GM23248 (cell line): ENCODE measurements at places on chromosomes 2 and 18. TPM values are rescaled to one million over a fixed set of nuclear protein-coding genes. Genes with fewer than 3 reads are reported as not detected.
A peak's percentile ranks its signal among the peaks of the same experiment; 100 is the strongest.

DNA sequence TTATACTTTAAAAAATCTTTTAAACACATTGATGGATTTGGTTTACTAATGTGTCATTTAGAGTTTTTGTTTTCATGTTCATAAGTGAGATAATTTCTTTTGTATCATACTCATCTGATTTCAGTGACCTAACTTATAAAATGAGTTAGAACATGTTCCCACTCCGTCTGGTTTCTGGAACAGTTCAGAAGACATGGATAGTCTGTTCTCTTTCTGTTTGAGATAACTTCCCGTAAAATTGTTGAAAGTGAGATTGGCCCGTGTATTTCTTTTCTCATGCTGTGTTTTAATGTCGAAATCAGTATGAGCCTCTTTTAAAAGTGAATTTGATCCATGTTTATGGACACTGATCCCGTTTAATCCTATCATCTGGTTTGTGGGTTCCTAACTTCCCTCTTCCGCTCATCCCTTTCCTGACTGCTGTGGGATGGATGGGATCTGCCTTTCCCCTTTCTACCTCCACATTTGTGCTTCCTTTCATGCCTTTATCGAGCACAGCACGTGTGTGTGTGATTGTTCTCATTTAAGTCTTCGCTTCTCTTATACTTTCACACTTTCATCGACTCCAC is 78.9 kb downstream of the COPS8 start:
- DNase-seq = no peak

DNA sequence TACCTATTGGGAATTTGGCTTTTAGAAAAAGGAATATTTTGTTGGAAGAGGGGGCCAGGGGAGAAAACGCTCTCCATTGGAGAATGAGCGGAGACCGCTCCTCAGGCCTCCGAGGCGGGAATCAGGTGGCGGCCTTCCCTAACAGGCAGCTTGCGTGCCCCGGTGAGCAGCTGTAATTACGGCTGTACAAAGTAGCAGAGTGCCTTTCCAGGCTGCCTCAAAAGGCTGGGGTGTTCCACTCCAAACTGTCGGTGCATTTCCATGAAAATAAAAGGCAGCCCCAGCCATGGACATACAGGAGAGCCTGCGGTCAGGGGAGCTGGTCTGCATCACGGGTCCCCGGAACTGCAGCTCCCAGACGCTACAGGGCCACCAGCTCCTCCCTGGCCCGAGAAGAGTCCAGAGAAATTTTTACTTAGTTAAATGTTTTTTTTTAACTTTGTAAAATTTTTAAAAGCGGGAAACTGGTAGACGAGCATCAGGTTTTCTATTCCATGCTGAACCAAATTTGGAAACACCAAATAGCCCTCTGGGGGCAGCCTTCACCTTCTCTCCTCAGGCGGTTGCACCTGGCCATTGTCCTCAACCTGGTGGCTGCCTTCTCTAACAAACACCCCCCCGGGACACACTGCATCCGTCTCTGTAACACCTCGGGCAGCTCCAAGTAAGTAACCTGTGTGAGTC is 209.3 kb upstream of the SALL3 start:
- DNase-seq = no peak

DNA sequence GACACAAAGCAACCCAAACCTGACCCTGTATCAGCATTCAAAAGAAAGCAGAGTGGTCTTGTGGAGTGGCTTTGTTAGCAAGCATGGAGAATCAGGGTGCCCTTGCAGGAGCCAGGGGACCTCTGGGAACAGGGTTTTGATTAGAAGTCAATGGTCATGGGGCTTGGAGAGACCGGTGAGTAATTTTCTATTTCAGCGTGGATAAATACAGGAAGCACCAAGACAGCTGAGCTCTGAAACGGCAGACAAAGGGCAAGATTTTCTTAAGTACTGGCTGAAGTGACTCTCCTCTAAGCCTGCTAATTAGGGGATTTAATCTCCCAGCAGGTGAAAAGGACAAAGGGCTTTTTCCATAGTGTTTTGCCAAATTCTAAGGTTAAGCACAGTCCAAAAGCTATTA is 78.0 kb upstream of the GAREM1 start:
- DNase-seq = no peak

DNA sequence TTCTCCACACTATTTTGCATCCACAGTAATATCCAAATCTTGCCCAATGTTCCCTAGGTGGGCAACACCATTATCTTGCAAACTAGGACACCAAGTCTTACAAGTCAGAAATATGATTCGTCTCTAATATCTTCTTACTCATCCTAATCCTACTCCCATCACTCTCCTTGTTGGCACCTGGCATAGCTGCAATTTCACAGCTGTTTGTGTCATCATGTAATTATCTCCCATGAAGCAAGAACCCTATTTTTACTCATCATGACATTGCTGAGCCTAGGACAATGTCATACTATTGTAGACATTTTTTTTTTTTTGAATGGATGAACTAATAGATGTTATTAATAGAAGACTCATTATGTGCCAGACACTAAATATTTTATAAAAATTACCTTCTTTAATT is 91.3 kb upstream of the CCDC141 start:
- DNase-seq = peak; percentile 32

- DNase-seq = no peak
These were observed 220.4 kb upstream of the MEX3C start for GRCh38 chr18:51417643-51418483.

DNA sequence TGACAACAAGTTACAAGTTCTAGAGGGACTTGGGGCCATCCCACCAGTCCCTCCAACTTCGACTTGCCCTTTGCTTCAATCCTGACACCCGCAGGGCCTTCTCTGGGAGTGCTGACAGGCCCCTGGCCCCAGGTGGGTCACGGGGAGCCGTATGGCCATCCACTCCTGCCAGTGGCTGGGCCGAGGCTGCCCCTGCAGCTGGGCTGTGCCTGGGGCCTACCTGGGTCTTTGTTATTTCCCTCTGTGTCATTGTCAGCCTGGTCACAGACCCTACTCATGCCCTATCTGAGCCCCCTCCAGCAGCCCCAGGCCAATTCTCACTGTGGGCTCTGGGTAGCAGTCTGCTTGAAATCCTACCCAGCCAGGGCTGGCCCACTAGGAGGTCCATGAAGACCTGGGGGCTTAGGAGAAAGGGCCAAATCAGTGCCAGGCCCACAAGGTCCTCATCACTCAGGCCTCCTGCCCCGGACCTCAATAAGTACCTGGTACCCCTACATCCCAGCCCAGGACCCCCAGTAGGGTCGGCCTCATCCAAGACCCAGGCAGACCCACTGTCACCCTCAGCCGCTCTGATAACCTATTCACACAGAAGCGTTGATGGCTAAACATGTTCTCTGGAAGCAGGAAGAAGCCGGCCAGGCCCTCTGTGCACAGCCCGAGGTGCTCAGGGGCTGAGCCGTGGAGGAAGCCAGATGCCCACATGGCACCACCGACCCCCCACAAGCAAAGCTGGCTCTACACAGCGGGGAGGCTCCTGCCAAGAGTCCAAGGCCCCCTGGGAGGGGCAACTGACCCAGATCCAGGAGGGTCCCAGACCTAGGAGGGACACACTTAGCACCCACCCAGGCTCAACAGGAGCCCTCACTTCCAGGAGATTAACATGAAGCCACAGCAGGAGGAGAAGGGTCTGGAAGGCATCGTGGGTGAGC is 57.7 kb downstream of the BIN1 start:
- DNase-seq = no peak

DNA sequence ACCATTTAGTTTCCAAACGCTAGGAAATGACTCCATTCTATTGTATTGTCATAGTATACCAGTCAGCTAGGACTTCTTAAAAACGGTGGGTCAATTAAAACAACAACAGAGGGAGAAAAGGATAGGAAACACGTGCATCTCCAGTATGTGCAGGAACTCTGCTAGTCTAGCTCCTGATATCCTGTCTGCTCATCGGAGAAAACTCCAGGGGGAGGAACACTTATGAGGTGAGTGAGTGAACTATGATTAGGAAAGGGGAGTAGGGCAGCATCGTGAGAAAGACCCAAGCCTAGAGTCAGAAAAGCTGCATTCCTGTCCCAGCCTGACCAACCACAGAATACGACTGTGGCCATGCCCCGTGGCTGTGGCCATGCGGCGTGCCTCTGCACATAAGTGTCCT is 34.2 kb downstream of the DTNB start:
- DNase-seq = no peak

SERPINB8 gene
- total RNA-seq = 21.2 and 25.3 TPM in 2 replicates

- DNase-seq = no peak
These were observed 19.6 kb downstream of the DSC1 start for GRCh38 chr18:31143025-31143424.
